Skeletal muscle tissue (tissue), 5 donors: ENCODE measurements at places on chromosomes 11 and 22. TPM values are rescaled to one million over a fixed set of nuclear protein-coding genes. Genes with fewer than 3 reads are reported as not detected.

MS4A6A gene
- total RNA-seq, result 33.4 TPM

MUC2 gene
- not detected for total RNA-seq

PANX2 gene
- not detected for total RNA-seq

RAC2 gene
- 0.52 TPM for total RNA-seq

TNNT3 gene
- 4,042 TPM for total RNA-seq

MAPK11 gene
- total RNA-seq, result 3.1 TPM

E2F8 gene
- total RNA-seq, result 4.2 TPM

CRACR2B gene
- 5.7 TPM for total RNA-seq

SLC22A8 gene
- not detected for total RNA-seq

YPEL4 gene
- total RNA-seq, result 0.52 TPM

OR51B5 gene
- total RNA-seq, result 0.52 TPM

RTN4RL2 gene
- total RNA-seq, result not detected

TMEM191C gene
- under 0.01 TPM for total RNA-seq

LRRC74B gene
- total RNA-seq, result not detected

DPP3 gene
- 26.1 TPM for total RNA-seq

CNIH2 gene
- total RNA-seq, result not detected

HORMAD2 gene
- not detected for total RNA-seq

SLC35F2 gene
- total RNA-seq, result 3.1 TPM

C11orf16 gene
- total RNA-seq, result not detected

CTTN gene
- 71.5 TPM for total RNA-seq

GLB1L2 gene
- total RNA-seq, result 1.0 TPM

CD3G gene
- total RNA-seq, result under 0.01 TPM

C11orf52 gene
- total RNA-seq, result 0.52 TPM

ELF5 gene
- total RNA-seq, result not detected

EIF1AD gene
- 20.9 TPM for total RNA-seq

SAA1 gene
- not detected for total RNA-seq

SYT12 gene
- not detected for total RNA-seq

PPME1 gene
- 18.3 TPM for total RNA-seq

SLCO2B1 gene
- total RNA-seq, result 9.4 TPM

MTMR2 gene
- total RNA-seq, result 18.8 TPM

SHISAL1 gene
- 7.3 TPM for total RNA-seq

SPON1 gene
- 20.4 TPM for total RNA-seq

NCR3LG1 gene
- 0.52 TPM for total RNA-seq

MEI1 gene
- total RNA-seq, result 3.1 TPM

OR51B4 gene
- 0.52 TPM for total RNA-seq

MRGPRX3 gene
- total RNA-seq, result not detected

TRIM48 gene
- total RNA-seq, result not detected

MYO7A gene
- total RNA-seq, result 6.3 TPM

MMP1 gene
- 0.52 TPM for total RNA-seq

OR5T1 gene
- total RNA-seq, result not detected

KRTAP5-11 gene
- total RNA-seq, result not detected

GSTT2B gene
- 4.7 TPM for total RNA-seq

SLC5A4 gene
- 1.0 TPM for total RNA-seq

LMNTD2 gene
- total RNA-seq, result under 0.01 TPM

DBX1 gene
- under 0.01 TPM for total RNA-seq

MYOD1 gene
- total RNA-seq, result 22.4 TPM

SERHL2 gene
- total RNA-seq, result 2.6 TPM

KLHDC7B gene
- total RNA-seq, result not detected

LRRC10B gene
- total RNA-seq, result not detected

KDM4D gene
- total RNA-seq, result 1.0 TPM

OR56A4 gene
- not detected for total RNA-seq

STK33 gene
- total RNA-seq, result 3.1 TPM
